ENCODE measurements at places on chromosomes 6 and 20.
A peak's percentile ranks its signal among the peaks of the same experiment; 100 is the strongest.

DNA sequence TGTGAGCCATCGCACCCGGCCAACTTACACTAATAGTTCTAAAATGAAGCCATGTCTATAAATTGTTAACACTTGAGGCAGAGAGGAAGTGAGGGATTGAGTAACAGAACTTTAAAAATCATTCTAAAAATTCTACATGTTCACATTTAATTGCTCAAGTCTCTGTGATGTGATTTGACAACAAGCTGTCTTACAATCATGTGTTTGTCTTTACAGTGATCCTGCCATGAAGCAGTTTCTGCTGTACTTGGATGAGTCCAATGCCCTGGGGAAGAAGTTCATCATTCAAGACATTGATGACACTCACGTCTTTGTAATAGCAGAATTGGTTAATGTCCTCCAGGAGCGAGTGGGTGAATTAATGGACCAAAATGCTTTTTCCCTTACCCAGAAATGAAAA, 23.6 kb downstream of the GTF2H5 start:
- no peak for DNase-seq

DNA sequence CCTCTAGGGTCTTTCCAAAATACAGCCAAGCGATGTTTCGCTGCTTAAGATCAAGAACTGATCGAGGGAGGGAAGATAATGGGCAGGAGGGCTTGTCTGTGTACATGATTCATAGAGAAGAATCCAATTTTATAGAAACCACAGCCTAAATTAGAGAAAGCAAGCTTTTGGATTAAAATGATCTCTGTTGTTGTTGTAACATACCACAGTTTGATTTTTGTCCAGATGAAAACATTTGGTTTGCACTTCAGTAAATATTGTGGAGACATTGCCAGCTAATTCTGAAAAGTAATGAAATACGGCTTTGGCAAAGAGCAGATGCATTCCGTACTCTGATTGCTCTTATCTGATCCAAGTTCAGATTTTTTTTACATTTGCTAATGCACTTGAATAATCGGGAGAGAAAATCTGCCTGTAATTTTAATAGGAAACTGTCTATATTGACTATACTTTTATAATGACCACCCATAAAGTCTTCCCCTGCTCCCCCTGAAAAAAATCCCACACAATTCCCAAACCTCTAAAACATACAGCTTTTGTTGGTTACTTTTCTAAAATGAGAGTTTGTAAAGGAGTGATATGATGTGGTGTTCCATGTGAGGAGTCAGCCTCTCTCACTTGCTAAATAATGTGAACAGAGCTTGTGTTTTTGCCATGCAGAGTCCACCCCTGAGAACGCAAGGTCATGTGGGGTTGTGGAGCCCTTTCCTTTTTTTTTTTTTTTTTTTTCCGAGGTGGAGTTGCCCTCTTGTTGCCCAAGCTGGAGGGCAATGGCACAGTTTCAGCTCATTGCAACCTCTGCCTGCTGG, 199.9 kb downstream of the DTNBP1 start:
- DNase-seq = no peak

DNA sequence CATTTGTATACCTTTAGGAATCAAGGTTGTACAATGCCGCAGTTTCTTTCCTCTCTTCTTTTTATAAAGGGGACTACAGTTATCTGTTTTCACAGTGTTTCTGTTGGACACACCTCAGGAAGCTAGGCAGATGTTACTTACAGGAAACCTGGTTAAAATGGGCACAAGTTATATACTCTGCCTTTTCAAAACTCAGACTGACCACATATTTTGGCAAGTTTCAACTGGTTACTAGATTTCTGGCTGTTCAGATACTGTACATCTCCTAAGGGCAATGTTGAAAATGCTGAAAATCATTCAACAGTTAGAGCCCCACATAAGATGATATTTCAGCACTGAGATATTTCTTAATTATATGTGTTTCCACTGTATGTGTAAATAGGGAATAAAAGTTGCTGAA, 92.5 kb upstream of the SLC35B3 start:
- DNase-seq = no peak

DNA sequence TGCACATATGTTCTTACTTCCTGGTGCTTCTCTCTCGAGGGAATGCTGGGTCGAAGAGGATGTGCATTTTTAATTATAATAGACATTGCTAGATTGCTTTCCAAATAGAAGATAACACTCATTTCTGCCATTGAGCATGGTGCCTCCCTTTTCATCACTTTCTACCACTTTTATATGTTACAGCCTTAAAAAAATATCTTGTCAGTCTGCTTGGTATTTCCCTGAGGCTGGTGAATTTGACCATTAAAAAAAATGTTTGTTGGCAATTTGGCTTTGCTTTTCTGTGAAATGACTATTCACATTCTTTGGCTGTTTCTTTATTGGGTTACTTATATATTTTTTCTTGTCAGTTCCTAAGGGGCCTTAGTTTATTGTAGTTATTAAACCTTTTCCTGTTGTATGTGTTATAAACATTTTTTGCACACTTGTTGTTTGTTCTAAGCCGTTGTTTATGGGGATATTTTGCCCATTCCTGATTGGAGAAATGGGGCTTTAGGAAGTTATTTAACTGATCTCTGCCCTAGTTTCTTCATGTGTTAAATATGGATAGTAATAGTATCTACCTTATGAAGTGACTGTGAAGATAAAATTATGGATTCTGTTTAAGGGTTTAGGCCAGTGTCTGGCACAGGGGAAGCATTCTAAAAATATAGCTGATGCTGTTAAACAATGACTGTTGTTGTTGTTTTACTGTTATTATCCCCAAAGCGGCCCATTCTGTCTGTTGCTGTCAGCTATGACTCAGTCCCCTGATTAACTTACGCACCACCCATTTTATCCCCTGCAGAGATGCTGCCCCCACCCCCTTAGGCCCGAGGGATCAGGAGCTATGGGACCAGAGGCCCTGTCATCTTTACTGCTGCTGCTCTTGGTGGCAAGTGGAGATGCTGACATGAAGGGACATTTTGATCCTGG, 3.8 kb downstream of the DDR1 start:
- DNase-seq = no peak

- no peak for DNase-seq
Measured at GRCh38 chr6:86723729-86724128, 213.6 kb upstream of the HTR1E start.

- DNase-seq = no peak
Measured at GRCh38 chr6:91632308-91632707, 1045.4 kb upstream of the MAP3K7 start.

- DNase-seq = no peak
Measured at GRCh38 chr6:135906972-135907465, 55.5 kb downstream of the PDE7B start.

- DNase-seq = no peak
Measured at GRCh38 chr6:22296067-22296466, 769 bp downstream of the PRL start.

DNA sequence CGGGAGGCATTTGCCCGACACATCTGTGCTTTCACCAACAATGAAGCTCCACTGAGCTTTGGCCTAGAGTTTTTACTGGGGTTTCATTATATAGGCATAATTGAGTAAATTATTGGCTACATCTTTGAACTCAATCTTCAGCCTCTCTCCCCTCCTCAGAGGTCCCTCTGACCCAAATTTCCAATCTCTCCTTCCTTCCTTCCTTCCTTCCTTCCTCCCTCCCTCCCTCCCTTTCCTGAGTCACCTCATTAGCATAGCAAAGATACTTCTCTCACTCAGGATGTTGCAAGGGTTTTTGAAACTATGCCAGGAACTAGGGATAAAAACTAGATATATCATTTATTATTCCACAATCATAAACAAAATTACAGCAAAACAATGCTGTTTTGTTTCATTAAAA, 238.2 kb upstream of the PRND start:
- DNase-seq = no peak

DNA sequence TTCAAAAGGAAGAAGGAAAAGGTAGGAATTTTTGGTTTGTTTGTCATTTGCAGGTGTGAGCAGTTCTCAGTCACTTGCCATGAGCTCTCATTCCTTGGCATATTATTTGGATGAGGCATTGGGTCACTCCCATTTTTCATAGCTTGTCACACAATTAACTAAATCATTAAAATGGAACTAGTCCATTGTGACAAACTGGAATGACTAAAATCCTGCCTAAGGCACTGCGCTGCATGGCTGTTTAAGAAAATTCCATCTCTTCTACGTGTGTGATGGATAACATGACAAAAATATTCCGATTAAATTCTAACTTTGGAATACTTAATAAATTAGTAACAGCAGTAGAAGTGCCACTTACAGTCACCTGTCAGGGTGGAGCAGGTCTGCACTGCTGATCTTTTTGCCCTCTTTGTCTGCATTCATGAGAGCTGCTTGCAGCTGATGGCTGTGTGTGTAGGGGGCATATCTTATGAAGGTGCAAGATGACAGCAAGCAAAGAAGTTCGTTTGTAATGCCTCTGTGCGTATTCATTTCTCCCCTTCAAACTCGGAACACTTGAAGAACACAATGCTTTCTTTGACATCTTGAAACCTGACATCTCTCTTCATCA, 1292.6 kb upstream of the MAP3K7 start:
- no peak for DNase-seq

DNA sequence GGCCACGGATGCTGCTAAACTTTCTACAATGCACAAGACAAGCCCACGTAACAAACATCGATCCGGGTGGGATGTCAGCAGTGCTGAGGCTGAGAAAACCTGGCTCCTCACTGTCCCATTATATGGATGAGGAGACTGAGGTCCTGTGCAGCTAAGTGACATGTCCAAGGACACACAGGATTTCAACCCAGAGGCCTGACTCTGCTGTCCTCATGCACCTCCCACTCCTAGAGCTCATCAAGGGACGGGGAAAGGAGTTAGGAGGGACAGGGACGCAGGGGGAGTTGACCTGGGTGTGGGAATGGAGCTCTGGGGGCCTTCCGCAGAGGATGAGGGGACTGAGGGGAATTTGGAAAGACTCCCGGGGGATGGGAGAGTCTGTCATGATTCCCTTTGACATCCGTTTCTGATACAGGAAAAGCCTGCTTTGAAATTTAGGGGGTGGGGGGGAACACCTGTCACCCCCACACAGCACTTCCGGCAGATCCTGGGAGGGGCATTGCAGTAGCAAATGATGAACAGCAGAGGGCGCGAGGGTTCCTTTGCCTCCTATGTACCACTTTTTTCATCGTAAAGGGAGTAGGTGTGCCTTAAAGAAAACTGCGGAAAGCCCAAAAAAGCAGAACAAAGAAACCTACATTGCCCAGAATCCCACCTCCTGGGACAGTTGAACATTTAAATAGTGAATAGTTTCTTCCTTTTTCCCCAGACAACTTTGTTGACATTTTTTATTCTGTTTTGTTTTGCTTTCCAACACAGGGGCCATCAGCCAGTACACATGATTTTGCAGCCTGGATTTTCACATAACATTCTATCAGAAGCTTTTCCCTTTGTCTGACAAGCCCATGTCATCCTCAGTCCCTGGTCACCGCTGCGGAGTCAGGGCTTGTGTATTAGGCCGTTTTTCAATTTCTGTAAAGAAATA, 48.6 kb downstream of the SLC2A10 start:
- peak; percentile 35 for DNase-seq

- DNase-seq = no peak
Measured at GRCh38 chr20:43198607-43199006, 8.9 kb upstream of the PTPRT start.

GRCh38 chr6:165891320-165891719, 228.3 kb upstream of the PDE10A start:
- DNase-seq = no peak

DNA sequence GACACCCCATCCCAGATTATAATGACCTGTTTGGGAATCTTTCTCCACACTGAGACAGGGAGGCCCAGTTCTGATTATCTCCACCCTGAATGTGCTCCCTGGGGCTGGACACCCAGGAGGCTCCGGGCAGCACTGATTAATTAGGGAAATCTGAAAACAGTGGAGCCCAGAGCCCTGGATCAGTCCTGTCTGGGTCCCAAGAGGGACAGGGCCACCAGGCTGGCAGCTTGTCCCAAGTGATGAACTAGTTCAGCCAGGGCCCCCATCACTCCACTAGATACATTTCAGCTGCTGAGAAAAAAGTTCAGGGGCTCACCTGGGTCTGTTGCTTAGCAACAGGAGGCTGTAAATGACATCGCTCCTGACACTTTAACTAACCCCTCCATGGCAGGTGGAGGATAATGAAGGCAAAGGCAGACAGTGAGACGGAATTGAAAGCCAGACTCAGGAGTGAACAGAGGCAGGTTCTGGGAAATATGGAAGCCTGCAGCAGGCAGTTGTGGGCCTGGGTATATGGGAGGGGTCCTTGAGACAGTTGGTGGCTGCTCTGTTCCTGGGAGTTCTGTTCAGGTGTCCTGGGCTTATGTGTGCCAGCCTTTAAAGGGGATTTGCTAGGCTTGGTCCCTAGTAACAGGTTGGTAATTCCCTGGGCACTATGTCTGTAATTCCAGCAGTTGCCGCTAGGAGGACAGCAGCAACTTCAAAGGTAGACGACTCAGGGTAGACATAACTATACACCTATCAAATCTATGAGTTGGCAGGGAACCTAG, 78.3 kb upstream of the CTNNBL1 start:
- peak; percentile 44 for DNase-seq

DNA sequence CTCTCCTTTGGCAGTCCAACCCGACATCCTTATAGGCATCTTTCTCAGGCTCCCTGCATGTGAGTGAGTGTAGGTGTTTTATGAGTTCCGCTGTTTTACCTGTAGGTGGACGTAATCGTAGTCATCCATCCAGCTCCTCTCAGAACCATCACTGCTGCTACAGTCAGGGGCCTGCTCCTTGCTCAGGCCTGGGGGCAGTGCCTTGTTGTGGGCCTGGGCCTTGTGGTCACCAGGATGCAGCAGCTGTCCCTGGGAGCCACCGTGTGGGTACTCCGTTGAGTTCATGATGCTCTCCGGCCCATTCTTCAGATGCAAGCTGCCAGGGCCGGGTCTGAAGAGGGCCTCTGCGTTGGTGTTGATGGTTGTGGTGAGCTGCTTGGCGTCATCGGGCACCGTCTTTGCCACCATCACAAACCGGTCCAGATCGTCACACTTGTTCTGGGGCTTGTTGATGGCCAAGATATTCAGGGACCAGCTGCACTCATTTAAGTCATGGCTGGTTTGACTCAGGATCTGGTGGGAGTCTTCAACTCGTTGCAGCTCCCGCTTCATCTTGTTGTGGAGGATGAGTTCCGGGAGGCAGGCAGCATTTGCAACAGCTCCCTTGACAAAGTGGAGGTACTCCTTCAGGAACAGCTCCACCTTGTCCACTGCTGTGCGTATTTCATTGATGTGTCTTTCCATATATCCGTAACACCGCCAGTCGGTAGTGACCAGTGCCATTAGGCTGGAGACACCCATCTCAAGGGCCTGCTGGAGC, 42.4 kb downstream of the NEDD9 start:
- DNase-seq = no peak

- DNase-seq = no peak
Measured at GRCh38 chr6:16338577-16339264, 100.3 kb downstream of the GMPR start.

DNA sequence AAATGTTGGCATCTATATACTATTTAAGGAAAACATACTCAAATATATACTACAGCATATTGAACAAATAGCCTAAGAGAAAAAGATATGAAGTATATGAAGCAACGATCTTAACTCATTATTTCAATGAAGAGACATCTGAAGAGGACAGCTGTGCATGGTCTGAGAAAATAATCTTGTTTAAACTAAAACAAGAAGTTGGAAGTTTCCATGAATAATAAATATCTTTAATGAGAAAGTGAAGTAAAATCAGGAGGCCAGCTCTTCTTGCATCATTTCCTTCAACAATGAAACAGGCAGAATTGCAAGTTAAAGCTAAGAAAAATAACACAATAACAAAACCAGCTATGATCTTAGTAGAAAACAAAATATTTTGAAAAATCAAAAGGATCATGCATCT, 1265.4 kb upstream of the MAP3K7 start:
- DNase-seq = no peak
